ENCODE measurements at places on chromosomes 16 and 17.

GRCh38 chr16:88062341-88063210, 111.3 kb downstream of the BANP start:
- no peak for DNase-seq

DNA sequence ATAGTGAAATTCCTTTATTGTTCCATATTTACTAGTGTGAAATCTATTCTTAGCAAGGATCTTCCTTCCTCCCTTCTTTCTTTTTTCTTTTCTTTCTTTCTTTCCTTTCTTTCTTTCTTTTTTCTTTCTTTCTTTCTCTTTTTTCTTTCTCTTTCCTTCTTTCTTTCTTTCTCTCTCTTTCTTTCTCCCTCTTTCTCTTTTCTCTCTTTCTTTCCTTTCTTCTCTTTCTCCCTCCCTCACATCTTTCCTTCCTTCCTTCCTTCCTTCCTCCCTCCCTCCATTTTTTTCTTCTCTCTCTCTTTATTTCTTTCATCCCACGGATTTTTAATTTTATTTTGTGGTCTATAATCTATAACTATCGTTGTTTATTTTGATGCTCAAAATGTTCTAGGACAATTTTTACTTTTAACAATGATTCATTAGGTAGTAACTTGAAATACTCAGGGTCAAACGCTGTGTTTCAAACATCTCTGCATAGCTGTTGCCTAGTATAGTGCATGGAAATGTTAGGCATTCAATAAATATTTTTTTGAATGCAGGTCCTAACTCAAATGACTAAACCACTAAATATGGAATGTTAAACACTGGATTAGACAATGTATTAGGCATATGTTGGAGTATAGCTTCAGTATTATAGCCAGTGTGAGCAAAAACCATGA, 178.3 kb downstream of the MAP2K6 start:
- no peak for DNase-seq

GRCh38 chr17:32516940-32517701, 30.3 kb downstream of the CDK5R1 start:
- DNase-seq = no peak

DNA sequence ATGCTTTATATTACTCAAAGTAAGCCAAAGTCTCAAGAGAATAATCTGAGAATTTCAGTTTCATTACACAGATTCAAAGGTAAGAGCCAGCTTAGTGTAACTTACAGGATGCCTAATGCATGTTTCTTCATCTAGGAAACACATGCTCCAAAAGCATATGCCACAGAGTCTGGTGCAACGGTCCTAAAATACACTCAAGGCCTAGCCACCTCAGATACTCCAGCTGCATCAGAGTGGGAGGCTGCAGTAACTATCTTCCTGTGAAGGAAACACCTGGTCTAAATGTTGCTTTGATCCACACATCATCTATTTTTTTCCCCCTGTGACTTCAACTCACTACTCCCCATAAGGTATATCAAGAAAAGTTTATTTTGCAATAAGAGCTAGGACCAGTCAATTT, 51.6 kb upstream of the CORO6 start:
- DNase-seq = no peak

- no peak for DNase-seq
Observed at GRCh38 chr17:30832438-30833124, 815 bp downstream of the ATAD5 start.

GRCh38 chr16:81582655-81583441, 138.2 kb downstream of the CMIP start:
- DNase-seq = no peak

DNA sequence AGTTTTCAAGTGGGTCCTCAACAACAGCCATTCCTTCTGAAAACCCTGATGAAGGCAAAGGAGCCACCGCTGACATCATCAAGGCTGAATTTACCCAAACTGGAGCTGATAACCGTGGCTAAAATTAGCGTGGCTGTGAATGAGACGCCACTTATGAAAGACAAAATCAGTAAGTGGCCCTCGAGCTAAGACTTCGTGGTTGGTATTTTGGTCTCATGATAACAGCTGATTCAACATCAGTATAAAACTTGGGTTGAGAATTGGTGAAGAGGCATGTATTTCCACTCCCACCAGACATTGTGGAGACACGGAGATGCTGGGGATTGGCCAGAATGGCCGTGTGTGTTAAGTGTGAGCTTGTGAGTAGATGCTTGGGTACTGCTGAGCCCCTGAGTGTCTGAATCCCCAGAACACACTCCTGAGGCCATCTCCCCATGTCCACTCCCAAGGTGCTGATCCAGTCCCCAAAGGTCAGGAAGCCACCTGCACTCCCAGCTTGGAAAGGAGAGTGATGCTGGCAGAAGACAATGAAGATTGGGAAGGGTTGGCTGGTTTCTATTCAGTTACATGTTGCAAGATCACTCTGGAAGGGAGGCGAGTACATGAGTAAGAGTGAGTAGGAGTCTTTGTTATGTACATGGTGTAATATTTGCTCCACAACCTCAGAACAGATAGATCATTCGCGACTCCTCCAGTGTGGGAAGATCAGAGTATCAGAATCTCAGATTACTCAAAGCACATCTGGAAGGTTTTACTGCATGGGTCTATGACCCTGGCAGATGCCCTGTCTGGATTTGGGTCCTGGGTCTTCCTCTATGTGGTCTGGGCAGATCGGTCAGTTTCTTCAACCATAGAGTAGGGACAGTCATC, 207.7 kb downstream of the HS3ST3A1 start:
- DNase-seq = no peak

DNA sequence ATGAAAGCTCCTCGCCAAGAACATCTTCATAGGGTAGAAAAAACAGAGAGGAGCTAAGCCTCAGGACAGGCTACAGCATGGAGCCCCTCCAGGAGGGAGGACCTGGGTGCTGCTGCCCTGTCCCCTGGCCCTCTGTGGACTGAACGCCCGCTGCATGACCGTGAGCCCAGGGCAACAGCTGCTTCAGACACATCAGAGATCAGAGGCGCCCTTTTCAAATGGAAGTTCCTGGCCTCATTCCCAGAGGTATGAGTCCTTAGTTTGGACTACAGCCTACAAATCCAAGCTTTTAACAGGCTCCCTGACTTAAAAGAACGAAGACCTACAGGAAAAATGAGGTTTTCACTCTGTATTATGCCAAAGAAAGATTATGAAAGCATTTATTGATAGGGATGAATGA, 48.5 kb downstream of the ZNF18 start:
- DNase-seq = no peak

DNA sequence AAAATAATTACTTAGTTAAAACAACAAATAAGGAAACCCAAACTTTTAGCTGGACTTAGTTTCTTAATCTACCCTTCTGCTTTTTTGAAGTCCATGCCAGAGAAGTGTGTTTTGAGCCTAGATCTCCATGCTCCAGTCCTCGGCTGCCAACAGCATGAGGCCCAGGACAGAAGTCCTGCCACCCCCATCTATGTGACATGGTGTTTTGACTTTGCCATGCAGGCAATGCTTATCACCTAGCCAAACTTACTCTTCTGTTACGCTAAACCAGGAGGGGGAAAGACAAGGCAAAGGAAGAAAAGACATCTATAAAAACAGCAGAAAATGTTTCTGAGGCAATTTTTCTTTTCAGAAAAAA, 119.5 kb downstream of the PARN start:
- DNase-seq = no peak

DNA sequence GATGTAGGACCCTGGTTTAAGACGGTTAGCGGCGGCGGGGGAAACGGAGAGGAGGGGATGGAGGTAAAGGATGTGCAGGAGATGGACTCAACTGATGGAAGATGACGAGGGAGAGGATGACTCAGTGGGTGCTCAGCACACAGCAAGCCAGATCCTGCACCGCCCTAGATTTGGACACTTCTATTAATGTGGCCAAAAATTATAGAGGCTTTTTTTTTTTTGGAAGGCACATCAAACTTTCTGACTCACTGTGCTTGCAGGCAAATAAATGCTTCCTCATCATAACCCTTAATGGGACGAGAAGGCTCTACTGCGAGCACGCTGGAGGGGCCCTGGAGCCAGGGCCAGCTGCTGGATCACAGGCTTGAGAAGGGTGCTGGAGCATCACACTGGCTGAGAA, 36.0 kb downstream of the RTN4RL1 start:
- DNase-seq = no peak

GRCh38 chr17:38469875-38470274, 41.6 kb downstream of the ARHGAP23 start:
- no peak for DNase-seq

- DNase-seq = no peak
Observed at GRCh38 chr16:29812754-29813643, 1.0 kb downstream of the PRRT2 start.

All from NCI-H1417 treated with DMSO at 0.1 percent for 48 hours (cell line).